ENCODE measurements at places on chromosomes 1 and 21.

- DNase-seq, result no peak
These were observed 19.5 kb downstream of the NUAK2 start for GRCh38 chr1:205301842-205302588.

GRCh38 chr1:22769932-22770331, 59.3 kb downstream of the EPHB2 start:
- DNase-seq, result no peak

DNA sequence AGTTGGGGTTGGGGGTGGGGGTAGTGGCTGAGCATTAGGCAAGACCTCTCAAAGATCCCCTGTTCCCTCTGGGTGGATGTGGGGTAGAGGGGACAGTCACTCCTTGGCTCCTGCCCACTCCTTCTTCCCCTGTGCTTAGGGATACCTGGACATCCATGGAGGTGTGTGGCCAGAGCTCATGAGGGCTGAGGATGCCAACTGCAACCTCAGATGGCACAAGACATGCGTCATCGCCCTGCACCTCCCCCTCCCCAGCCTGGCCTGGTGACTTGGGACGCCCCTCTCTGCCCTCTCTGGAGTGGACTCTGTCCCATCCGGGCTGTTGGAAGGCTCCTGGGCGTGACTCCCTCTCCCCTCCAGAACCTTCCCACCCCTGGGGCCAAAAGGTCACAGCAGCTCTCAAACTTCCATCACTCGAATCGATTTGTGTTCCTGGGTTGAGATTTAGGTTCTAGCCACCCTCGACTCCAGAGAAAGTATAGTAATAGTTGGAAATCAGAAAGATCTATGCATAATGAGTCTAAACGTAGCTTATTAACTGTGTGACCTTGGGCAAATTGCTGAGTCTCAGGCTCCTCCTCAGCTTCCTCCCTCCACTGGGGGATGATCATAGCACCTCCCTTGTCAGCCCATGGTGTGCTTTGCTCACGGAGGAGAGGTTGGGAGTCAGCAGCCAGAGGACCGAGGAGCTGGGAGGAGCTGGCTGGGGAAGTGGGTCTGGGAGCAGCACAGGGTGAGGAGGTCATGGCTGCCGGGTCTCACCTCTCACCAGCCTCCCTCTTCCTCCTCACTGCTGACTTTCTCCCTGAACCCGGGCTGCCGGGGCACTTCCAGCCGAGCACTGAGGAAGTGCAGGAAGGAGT, 2.2 kb upstream of the PTPN7 start:
- no peak for DNase-seq

DNA sequence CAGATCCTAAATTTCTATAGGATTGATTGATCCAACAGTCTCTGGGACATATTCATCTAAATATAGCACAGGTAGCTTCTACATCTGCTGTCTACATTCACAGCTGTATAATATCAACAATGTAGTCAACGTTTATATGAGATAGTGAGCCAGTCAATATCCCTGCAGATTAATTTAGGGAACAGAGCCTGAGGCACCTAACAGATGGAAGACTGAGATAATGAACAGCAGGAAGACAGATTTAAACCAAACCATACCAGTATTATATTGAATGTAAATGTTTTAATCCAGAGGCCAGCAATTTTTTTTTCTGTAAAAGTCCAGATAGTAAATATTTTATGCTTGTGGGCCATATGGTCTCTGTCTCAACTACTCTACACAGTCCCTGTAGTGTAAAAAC, 2072.4 kb downstream of the MRPL39 start:
- no peak for DNase-seq

DNA sequence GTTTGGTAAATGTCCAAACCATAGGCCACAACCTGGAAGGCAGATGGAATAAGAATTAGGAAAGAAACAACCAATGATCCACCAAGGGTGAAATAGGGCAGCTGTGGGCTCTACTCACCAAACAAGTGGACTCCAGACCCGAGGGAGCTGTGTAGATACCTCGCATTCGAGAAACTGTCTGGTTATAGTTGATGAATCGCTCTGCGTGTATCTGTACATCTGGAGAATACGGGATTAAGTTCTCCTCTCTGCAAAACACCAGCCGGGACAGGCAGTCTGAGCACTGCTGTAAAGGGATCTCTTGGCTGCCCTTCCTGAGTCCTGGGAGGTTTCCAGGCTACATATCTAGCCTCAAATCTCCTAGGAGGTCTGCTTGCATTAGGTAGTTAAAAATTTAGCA, 9.4 kb upstream of the UBR4 start:
- no peak for DNase-seq

- DNase-seq, result no peak
These were observed 193.8 kb downstream of the ST6GALNAC3 start for GRCh38 chr1:76268341-76268740.

DNA sequence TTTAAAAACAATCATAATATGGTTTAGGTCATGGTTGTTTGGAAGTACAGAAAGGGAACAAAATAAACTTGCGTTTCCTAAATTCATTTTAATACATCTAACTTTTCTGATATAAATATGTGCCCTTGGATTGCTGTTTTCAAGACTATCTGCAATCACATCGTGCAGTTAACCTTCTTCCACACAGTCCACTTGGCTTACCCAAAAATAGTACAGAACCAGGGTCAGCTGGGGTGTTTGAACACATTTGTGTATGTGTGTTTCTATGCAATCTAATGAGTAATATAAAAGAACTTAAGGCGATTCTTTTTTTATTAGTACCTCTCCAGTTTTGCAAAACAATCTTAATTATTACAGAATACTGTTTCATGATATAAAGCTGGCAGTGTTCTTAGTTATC, 19.9 kb downstream of the SAMSN1 start:
- no peak for DNase-seq

- DNase-seq, result no peak
These were observed 42.0 kb downstream of the ADSS2 start for GRCh38 chr1:244409701-244410100.

DNA sequence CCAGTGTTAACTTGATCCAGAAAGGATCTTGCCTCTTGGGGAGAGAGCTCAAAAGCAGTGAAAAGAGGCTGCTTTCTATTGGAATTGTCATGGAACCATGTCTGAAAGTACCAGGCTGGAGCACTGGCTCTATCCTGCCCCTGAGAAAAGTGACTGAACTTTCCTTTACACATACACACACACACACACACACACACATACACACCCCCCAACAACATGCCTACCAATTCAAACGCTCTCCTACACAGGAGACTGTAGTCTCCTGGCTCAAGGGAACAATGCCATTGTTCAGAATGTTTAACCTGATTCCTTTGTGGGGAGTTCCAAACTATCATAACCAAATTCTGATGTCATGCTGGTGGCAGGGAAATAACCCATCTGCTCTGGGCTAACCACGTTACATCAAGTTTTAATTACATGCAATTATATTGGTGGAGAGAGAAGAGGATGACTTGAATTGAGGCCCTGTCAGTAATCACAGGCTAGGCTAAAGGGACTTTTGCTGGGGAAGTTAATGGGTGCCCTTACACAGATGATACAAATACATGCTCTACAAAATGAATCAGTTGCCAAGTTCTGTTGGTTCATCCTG, 52.3 kb upstream of the DUSP10 start:
- no peak for DNase-seq
